ENCODE measurements at places on chromosomes 7 and 10.

- peak; percentile 26 for DNase-seq
Observed at GRCh38 chr7:129635300-129636029, 23.9 kb downstream of the NRF1 start.

DNA sequence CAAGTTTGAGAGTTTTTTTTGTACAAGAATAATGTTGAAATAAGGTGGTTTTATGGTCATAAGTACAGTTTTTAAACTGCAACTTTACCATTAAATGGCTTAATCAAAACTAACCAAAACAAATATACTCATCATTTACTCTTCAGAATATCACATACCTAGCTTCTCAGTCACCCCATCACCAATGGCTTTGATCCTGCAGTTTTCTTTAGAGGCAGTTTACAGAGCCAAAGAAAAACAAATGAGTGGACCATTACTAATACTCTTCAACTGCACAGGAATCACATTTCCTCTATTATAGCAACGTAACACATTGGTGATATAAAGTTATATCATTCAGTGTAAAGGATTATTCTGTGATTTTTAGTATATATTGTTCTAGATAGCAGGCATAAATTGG lies 576.1 kb upstream of the LRRTM3 start:
- DNase-seq = no peak

DNA sequence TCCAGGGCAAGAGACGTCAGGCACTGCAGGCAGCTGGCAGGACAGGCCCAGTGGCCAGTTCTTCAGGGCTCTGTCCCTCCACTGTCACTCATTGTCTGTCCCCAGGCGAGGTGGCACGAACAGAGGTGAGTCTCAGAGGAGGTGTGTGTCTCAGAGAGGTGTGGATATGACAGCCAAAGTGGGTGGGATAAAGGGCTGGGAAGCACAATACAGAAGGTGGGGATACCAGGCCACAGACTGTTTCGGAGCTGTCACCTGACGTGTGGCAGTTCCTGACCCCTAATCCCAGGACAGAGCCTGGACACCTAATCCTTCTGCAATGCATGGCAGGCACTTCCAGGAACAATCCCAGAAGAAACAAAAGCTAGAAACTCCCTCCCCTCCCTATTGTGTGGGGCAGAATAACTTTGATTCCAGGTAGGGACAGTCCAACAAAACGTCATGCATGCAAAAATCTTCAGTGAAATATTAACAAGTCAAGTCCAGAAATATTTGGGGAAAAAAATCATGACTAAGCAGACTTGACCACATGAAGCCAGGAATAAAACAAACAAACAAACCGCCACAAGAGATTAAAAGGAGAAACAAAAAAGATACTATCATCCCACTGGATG lies 11.6 kb downstream of the KLRG2 start:
- DNase-seq = no peak

DNA sequence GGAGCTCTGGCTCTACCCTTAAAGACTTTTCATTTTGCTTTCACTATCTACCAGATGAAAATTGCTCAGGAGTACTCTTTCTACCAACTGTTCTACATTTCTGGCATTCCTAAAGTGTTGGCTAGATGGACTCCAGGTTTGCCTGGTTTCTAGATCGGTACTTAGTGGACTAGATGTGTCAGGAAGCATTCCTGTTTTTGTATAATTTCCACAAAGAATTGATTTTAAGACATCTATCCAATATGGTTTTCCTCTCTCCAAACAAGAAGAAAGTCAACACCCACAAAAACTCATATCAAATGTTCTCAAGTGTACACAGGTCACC lies 157.7 kb downstream of the CHRM2 start:
- DNase-seq = no peak

DNA sequence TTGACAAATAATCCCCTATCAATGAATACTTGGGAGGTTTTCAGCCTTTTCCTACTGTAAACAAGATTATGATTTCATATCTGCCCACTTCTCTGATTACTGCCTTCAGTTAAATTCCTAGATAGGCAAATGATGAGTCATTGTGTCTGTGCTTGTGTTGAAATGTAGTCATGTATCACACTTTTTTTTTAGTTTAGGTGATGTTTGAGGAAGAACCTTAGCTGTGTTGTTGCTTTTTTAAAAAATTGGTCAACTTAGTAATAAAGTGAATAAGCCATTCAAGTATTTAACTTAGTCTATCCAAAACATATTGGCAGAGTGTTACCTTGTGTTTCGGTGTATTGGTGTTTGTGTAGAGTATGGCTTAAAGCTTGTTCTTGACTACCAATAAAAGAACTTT lies 60.0 kb downstream of the WAC start:
- DNase-seq = no peak

DNA sequence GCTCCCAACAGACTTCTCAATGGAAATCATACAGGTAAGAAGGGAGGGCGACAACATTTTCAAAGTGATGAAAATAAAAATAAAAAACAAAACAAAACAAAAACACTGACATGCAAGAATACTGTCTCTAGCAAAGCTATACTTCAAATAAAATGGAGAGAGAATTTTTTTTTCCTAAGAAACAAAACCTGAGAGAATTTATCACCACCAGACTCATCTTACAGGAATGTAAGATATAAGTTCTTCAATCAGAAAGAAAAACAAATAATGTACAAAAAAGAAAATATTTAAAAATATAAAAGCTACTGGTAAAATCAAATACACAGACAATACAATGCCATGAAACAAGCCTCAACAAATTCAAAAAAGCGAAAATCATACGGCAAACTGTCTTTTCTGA lies 113.2 kb downstream of the NRBF2 start:
- DNase-seq = no peak

- DNase-seq = no peak
Observed at GRCh38 chr7:91373111-91373800, 109.0 kb downstream of the FZD1 start.

- DNase-seq = no peak
Observed at GRCh38 chr10:119292968-119293760, 85.8 kb downstream of the GRK5 start.

DNA sequence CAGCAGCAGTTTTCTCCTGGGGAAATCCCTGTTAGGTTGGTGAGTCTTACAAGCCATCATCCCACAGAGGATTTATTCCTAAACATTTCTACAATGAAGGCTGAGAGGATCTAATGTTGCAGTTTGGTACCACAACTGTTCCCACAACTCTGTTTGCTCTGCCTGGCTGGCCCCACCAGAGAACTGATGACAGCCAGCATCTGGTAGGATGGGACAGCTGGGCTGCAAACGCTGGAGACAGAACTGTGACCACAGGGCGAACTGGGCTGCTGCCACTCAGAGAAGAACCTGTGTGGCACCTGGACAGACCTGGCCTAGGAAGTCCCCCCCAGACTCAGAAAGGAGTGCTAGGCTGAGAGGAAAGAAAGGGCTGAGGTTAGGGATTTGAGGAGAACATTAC lies 94.8 kb downstream of the CALN1 start:
- DNase-seq = no peak

DNA sequence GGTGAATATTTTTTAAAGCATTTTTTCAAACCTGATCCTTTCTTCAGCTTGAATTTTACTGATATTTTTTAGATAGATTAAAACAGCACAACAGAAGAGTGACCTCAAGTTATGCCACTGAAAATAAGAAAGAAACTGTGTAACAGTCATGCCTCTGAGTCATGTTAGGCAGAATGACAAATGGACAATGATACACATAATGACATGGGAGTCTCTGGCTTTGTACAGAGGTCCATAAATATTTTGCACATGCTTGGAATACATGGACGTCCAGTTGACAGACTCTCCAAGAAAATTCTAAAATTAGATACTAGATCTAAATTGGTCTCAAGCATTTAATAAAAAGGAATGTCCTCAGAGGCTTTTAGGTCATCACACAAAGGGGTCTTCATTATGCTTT lies 21.9 kb upstream of the SEMA3A start:
- no peak for DNase-seq

All from stimulated activated CD4-positive, alpha-beta T cell treated with anti-CD3 and anti-CD28 coated beads, Interleukin-15, amount 100 ng/mL, for 1 hour (primary cell).